ENCODE measurements at places on chromosomes 6 and 20.

DNA sequence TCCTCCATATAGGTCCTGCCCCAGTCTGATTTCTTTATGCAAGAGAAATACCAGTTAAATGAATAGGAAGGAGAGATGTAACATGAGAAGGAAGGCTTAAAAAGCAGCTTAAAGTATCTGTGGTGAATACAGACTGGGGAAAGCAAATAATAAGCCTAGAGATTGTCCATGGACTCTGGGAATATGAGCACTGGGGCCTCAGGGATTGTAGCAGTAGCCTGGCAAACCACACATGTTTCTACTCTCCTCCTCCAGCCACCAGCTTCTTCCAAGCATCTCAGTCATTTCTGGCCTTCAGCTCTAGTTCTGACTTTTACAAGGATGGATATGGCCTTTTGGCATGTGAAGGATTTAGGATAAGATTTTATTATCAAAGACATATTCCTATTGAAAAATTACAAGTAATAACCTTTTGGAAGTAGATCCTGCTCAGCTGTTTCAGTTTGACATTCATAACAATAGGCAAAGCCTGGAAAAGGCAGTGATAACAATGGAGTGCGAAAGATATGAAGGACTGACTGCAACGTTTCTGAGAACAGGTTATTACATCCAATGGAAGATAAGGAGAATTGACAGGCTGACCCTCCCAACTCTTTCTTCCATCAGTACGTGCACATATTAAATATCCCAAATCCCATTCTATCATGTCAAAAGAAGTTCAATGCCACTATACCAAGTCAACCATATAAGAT lies 41.6 kb downstream of the CYP39A1 start:
- no peak for DNase-seq

DNA sequence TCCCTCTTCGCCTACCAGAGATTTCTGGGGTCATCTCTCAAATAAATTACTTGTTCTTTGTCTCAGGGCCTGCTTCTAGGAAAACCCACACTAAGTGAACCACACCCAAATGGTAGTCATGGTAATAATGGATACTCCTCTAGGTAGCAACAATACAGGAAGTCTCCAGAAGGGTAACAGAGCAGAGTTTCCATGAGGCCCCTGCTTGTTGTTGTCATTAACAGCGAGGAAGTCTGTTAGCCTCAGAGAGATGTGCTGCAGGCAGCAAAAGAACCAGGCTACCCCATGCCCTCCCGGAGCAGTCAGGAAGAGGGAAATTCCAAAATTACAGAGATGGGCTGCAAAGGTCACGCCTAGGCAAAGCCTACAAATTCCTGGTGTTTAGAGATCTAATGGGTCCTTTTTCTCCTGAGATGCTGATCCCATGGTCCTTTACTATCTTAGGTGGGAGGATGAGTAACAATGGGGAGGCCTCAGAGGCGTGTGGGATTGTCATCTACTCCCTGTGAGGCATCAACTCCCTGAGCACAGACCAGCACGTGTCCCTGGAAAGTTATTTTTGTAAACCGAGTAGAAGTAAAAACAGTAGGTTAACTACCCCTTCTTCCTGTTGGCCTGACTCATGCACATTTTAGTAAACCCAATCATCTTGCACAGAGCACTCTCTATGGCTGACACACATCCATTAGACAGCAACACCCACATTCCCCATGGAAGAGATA lies 10.1 kb downstream of the ISM1 start:
- peak; percentile 24 for DNase-seq

GRCh38 chr20:7714549-7714948 lies 225.7 kb downstream of the HAO1 start:
- no peak for DNase-seq

GRCh38 chr6:142696123-142697000 lies 248.6 kb downstream of the HIVEP2 start:
- DNase-seq, result no peak

DNA sequence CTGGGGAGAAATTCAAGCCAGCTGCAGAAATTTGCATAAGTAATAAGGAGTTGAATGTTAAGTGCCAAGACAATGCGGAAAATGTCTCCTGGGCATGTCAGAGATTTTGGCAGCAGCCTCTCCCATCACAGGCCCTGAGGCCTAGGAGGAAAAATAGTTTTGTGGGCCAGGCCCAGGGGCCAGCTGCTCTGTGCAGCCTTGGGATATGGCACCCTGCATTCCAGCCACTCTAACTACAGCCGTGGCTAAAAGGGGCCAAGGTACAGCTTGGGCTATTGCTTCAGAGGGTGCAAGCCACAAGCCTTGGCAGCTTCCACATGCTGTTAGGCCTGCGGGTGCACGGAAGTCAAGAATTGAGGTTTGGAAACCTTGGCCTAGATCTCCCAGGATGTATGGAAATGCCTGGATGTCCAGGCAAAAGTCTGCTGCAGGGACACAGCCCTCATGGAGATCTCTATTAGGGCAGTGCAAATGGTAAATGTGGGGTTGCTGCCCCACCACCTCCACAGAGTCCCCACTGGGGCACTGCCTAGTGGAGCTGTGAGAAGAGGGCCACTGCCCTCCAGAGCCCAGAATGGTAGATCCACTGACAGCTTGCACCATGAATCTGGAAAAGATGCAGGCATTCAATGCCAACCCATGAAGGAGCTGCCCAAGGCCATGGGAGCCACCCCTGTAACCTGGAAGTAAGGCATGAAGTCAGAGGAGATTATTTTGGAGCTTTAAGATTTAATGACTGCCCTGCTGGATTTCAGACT lies 126.5 kb downstream of the DTNBP1 start:
- no peak for DNase-seq
